ENCODE measurements at places on chromosomes 6 and 20.

GRCh38 chr6:19538096-19538495, 299.1 kb upstream of the ID4 start:
- peak; percentile 29 for DNase-seq

DNA sequence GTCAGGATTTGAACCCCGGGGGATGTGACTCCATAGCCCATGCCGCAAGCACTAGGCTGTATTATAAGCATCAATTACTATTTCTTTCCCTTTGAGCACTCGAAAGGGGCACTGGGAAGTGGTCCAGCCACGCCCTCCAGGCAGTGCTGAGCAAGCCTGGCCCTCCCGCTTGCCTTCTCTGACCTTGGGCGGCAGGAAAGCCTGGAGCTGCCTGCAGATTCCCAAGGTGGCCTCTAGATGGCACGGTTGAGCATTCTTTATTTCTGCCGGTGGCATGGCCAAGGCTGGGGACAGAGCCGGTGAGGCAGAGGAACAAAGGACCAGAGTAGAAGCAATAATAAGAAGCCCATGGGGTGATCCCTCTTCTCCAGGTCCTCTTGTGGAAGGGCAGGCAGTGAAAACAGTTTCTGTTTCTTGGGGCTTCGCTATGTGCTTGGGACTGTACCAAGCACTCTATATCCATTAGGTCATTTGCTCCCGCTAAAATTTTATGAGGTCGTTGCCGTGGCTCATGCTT, 32.0 kb downstream of the ARHGAP40 start:
- peak; percentile 36 for DNase-seq

DNA sequence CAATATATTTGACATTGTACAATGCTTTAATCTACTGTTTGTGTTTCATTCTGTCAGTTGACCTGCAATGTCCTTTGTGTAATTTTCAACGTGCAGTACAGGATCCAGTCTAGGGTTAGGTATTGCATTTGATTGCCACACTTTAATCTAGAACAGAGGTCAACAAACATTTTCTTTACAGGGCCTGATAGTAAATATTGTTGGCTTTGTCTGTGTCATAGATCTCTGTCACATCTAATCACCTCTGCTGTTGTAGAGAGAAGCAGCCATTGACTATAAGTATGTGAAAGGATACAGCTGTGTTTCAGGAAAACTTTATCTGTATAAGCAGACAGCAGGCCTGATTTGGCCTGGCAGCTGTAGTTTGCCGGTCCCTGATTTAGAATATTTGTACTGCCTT, 39.3 kb downstream of the ATRN start:
- DNase-seq: no peak

DNA sequence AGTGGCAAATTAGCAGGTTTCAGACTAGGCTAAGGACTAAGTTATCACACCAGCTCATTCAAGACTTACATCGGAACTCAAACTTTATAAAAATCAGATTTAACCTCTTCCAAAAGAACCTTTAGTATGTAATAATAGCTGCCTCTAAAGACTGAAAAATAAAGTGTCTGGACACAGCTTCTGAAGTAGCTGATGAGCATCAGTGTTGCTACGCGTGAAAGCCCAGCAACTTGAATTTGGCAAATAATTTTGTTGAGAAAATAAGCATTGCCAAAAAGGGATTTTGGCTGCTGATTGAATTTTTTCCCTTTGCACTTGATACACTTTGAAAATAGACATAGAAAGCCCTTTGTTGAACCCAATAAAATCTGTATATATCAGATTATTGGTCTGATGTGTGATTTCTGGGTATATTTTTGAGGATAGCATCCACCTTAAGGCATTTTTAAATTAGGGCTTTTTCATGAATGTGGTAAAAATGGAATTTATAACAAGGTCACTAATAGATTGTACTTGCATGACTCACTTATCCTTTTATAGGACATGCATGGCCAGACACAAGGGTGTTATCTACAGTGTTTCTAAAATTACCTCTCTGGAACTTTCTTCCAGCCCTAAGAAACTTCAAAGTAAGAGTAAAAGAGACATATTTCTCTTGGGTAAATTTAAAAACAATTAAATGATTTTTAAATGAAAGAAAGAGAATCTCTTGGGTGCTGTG, 350.4 kb downstream of the TENT5A start:
- no peak for DNase-seq

DNA sequence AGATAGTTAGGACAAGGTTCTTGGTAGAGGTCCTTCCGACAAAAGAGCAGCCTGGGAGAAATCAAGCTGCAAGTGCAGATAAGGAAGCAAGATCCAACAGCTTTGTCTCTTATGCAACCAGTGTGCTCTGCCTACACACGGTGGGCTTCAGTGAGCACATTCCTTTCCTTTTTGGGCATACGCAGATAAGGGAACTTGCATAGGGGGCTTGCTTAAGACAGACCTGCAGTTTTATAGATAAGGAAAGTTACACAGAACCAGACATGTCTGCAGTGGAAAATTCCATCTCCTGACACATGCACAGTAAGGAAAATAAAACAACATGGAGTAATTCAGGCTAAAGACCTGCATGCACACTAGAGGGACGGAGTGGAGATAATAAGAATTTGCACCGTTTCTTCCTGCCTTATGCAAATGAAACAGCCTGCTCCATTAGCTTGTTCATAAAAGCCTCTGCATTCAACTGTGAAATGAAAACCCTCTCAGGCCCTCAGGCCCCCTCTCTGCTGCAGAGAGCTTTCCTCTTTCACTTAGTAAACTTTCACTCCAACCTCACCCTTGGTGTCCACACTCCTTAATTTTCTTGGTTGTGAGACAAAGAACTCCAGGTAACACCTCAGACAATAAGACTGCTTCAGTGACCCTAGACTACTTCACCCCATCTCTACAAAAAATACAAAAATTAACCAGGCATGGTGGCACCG, 97.5 kb upstream of the MYLIP start:
- no peak for DNase-seq

DNA sequence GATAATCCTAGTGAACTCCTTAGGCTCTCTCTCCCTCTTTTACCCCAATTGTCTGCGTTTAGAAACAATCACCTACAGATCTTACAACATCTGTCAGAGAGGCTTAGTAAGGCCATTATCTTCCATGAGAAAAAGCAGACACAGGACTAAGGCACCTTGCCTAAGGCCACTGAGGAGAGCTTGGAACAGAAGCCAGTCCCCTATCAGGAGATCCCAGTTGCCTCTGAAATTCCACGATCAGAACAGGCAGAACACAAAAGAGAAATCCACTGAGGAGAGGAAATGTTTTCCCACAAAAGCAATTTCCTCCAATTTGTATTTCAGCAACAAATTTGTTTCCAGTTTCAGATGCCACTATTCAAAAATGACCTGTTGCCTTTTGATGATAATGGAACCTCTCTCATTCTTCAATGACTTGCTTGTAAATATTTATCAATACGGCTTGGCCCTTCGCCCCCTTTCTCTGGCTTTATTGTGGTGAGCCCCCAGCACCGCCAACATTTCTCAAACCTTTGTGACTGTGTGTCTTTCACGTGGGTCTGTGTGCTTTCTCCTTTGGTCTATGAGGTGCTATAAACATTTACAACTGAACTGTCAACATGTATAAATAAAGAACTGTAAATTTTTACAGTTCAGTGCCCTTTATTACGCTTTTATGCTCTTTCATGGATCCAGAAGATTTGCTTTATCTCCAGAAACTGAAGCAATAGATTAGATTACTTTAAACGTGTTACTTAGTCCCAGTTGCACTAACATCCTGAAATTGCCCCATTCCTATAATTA, 187.8 kb upstream of the PHACTR1 start:
- DNase-seq: no peak

DNA sequence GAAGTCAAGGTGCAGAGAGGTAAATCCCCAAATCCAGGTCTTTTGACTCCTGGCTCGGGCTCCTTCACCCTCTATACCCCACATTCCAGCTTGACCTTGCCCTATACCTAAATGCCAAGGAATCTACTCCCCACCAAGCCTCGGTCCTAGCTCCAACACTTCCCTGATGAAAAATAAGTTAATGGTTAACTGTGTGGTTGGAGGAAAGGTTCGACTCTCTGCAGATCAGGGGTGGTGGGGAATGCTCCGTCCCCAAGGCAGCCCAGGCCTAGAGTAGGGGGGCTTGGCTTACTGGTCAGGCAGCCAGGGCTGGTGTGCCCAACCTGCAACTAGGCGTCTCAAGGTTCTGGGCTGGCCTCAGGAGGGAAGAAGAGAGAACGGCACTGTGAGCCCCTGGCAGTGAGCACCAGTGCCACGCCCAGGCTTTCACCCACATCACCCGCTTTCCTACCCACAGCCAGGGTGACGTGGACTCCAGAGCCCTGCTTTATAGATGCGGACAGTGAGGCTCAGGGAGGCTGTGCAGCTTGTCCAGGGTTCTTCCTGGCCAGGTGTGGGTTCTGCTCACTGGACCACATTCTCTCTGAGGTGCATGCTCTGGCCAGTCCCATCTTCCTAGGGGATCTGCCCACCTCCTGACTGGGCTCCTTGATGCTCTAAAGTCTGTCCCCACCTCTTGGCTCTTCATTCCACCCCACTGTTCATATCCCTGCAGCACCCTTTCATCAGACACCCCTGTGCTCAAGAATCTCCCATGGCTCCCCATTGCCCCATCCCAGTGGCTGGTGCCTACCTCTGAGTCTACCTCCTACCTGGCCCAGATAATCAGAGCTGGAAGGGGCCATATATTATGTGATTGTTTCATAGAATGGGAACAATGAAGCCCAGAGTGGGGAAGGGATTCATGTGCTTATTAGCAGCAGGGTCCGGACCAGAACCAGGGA, 8.2 kb downstream of the SPDEF start:
- no peak for DNase-seq

GRCh38 chr6:40077736-40078135, 143.5 kb upstream of the MOCS1 start:
- DNase-seq: no peak

GRCh38 chr20:10447028-10447427, 11.9 kb downstream of the SLX4IP start:
- peak; percentile 73 for DNase-seq

- DNase-seq: no peak
Measured at GRCh38 chr6:137416376-137417109, 77.7 kb downstream of the OLIG3 start.

DNA sequence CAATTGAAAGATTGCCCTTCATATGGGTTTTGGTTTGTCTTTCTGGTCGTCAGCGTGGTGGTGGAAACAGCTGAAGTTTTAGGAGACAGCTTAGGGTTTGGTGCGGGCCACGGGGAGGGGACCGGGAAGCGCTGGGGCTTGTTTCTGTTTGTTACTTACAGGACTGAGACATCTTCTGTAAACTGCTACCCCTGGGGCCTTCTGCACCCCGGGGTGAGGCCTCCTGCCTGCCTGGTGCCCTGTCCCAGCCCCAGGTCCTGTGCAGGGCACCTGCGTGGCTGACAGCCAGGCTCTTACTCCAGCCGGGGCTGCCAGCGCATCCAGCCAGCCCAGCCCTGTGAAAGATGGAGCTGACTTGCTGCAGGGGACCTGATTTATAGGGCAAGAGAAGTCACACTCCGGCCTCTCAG, 22.8 kb downstream of the NPEPL1 start:
- no peak for DNase-seq

DNA sequence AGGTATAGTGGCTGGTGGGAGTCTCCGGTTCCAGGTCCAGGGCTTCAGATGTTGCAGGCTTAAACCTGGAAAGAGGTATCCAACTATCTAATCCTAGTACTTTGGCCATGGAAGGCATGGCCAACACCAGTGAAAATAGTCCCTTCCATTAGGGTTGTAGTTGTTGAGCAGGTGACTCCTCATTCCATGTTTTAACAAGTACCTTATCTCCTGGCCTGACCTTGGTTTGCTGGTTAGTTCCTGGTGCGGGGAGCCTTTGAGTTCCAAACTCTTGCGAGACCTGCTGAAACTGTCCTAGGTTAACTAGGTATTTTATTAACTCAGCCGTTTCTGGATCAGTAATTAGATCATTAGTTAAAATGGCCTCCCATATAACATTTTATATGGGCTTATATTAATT, 165.1 kb upstream of the PROKR2 start:
- DNase-seq: no peak

DNA sequence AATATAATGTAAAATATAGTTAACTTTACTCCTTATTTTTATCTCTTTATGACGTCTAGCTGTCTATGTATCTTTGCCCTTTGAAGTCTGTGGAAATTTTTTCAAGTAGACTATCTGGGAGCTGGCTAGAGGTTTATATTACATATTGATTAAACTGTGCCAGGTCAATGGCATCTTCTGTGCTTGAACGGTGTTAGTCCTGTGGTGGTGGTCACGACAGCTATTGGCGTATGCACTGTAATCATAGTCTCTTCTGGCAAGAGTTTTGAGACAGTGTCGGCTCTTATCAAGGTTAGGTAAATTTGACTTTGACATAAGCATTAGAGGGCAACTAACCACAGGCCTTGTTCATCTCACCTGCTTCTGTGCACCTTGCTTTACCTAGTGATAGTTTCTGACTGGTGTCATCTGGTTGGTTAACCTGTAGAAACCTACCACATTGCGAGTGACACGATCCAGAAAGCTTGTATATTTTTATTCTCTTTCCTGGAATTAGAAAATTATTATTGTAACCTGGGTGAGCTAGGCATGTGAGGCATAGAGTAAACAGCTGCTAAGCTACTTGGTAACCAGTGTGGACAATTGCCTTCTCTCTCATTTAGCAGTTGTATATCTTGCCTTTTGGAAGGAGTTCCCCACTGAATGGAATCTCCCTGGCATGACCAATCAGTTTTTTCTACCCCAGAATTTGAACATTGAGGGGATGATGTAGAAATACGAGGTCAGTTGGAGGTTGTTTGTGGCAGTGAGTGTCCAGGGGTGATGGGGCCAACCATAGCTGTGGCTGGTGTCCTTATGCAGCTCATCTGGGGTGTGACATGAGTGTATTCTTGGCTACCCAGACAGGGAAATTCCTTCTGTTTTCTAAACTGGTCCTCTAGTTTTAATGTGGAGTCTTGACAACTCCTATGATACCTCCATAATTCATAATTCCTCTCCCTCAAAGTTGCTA, 45.9 kb downstream of the SH3BGRL2 start:
- no peak for DNase-seq

DNA sequence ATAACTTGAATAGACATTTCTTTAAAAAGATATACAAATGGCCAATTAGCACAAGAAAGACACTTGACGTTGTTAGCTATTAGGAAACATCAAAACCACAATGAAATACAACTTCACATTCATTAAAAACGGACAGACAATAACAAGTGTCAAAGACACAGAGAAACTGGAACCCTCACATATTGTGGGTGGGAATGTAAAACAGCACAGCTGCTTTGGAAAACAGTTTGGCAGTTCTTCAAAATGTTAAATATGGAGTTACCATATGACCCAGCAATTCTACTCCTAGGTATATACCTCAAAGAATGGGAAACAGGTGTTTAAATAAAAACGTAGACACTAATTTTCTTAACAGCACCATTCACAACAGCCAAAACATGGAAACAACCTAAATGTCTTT, 100.5 kb upstream of the SLC22A23 start:
- DNase-seq: no peak

DNA sequence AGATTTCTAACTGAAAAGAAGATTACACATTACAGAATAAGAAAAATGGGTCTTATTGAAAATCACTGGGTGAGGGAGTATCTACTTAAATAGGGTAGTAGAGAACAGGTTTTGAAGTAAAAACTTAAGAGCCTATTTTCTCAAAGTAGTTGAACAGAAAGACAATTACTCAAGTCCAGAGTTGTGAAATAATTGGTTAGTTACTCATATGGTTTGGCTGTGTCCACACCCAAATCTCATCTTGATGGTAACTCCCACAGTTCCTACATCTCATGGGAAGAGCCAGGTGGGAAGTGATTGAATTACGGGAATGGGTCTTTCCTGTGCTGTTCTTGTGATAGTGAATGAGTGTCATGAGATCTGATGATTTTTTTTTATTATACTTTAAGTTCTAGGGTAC, 1035.3 kb upstream of the GJE1 start:
- no peak for DNase-seq

- peak; percentile 7 for DNase-seq
Measured at GRCh38 chr6:63307581-63308246, 12.1 kb downstream of the LGSN start.
